NCI-H146 (cell line): ENCODE measurements at places on chromosomes 1 and 21.

DNA sequence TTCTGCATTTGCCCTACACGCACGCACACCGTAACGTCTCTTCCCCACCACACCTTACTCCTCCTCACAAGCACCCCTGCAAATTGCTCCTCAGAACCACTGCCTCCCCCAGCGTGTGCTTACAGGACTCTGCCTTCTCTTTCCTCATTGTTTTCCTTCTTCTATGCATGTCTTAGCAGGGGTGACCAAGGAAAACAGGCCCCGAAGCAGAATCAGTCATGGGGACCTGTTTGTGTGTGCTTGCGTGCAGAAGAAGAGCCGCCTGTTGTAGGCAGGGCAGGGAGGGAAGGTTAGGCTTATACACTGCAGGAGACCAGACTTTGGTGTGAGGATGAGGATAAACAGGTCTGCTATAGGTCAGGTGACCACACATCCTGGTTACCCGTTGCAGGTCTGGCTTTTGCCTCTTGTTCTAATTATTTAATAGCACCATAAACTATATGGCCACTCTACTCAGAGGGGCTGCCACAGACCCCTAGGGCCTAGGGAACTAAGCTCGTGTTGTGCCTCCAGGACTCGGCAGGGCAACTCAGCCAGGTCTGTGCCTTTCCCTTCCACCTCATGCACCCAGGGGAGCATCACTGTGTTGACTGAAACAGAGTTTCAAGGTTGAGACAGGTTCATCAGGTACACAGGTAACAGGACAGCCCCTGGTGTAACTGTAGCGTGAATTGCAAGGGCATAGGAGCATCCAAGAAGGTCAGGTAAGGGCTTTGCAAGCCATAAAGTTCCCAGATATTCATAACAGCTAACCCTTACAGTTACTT is 60.8 kb upstream of the EPS8L3 start:
- DNase-seq = no peak

DNA sequence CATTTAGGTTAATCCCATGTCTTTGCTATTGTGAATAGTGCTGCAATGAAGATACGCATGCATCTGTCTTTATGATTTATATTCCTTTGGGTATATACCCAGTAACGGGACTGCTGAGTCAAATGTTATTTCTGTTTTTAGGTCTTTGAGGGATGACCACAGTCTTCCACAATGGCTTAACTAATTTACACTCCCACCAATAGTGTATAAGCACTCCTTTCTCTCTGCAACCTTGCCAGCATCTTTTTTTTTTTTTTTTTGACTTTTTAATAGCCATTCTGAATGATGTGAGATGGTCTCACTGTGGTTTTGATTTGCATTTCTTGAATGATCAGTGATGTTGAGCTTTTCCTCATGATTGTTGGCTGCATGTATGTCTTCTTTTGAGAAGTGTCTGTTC is 33.5 kb downstream of the ASH1L start:
- no peak for DNase-seq

DNA sequence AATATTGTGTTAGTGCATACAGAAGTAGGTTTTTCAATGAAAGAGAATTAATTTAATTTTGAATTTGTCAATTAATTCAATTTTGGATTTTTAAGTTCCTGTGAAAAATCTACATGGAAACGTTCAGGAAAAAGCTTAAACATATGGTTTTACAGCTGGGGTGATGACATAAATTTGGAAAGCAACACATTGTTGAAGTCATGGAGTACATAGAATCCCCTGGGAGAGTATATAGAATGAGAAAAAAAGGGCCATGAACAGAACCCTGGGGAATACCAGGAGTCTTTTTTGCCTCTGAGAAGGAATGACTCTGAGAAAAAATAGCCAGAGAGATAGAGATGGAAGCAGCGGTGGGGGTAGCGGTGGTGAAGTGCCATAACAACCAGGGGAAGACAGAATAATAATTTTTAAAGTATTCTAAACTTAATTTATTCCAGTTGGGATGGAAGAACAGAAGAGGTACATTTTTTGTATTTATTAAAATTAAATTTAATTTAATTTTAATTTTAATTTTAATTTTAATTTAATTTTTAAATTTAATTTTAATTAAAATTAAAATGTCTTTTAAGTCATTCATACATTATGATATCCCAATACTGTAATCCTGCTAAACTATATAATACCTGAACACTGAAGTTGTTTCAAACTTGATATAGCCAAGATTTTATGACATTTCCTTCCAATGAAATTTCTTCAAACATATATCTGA is 48.9 kb downstream of the NME7 start:
- no peak for DNase-seq

GRCh38 chr1:167467126-167467710 is 51.1 kb downstream of the CD247 start:
- DNase-seq = no peak

DNA sequence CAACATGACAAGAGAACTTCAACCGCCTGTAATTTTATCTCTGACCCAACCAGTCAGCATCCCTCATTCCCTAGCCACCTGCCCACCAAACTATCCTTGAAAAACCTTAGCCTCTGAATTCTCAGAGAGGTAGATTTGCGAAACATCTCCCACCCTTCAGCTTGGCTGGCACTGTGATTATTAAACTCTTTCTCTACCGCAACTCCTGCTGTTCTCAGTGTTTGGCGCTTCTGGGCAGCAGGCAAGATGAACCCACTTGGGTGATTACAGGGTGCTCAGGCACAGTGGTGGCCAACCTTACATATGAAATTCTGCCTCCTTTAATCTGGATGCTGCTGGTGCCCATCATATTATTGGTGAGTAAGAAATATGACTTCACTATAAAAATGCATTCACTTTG is 22.1 kb downstream of the CCDC190 start:
- no peak for DNase-seq

DNA sequence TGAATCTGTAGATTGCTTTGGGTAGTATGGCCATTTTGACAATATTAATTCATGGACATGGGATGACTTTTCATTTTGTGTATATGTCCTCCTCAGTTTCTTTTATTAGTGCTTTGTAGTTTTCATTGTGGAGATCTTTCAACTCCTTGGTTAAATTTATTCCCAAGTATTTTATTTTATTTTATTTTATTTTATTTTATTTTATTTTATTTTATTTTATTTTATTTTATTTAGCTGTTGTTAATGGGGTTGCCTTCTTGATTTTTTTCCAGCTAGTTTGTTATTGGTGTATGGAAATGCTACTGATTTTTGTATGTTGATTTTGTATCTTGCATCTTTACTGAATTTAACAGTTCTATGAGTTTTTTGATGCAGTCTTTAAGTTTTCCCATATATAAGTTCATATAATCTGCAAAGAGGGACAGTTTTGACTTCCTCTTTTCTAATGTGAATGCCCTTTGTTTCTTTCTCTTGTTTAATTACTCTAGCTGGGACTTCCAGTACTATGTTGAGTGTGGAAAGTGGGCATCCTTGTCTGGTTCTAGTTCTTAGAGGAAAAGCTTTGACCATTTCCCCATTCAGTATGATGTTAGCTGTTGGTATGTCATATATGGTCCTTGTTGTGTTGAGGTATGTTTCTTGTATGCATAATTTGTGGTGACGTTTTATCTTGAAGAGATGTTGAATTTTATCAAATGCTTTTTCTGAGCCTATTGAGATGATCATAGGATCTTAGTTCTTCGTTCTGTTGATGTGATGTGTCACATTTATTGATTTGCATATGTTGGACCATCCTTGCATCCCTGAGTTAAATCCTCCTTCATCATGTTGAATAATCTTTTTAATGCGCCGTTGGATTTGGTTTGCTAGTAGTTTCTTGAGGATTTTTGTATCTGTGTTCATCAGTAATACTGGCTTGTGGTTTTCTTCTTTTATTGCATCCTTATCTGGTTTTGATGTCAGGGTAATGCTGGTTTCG is 14.3 kb downstream of the CEPT1 start:
- no peak for DNase-seq

DNA sequence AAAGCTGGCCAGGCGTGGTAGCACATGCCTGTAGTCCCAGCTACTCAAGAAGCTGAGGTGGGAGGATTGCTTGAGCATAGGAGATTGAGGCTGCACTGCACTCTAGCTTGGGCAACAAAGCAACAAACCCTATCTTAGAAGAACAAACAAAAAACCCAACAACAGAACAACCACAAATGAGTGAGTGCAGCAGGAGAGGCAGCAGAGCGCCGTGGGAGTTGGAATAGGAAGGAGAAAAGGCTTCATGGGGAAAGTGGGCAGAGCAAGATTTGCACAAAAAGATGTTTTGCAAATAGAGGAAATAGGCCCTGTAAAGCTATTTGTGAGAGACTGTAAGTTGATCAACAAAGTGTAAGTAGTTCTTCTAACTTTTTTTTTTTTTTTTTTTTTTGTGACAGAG is 19.6 kb downstream of the SMAP2 start:
- DNase-seq = peak; percentile 3

DNA sequence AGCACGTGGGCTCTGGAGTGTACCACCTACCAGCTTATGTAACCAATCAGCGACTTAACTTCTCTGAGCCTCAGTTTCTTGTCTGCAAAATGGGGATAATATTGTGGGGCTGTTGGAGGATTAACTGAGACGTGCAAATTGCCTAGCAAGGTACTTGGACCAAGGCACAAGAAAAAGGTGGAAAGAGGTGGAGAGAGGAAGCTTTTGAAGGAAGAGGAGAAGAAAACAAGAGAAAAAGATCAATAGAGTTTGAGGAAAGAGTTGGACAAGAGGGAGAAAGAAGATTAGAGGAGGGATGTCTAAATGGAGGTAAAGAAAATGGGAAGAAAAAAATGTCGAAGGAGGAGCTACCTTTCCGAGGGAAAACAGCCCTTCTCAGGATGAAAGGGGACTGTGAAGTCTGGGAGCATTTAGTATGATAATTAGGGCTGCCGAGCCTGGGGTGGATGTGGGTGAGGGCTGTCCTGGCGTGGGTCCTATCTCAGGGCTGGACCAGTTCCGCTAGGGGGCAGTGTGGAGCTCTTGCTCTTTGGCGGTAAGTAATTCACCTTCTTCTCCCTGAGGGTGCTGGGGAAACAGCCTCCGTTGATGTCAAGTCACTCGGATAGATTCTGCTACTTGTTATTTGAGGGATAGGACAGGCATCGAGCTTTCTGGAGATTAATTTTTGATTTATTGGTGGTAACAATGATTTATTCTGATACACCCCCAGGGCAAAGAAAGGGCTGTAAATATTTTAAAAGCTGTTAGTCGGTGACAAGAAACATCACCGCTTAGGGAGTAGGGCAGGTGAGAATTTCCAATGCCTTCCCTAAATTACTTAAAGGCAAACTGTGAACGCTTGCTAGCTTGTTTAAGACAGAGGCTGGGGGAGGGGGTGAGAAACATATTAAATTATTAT is 79.0 kb upstream of the NFASC start:
- DNase-seq = peak; percentile 79

DNA sequence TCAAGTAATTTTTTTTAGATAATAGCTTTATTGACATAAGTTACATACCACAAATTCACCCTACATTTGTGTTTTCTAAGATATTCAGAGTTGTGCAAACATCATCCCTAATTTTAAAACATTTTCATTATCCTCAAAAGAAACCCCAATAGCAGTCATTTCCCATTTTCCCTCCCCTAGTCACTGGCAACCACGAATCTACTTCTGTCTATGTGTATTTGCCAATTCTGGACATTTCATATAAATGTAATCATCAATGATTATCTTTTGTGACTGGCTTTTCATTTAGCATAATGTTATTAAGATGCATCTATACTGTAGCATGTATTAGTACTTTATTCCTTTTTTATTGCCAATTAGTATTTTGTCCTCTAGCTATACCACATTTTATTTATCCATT is 88.8 kb upstream of the SLFNL1 start:
- DNase-seq = no peak

- DNase-seq = peak; percentile 28
Observed at GRCh38 chr1:201184307-201185122, 6.1 kb upstream of the IGFN1 start.

DNA sequence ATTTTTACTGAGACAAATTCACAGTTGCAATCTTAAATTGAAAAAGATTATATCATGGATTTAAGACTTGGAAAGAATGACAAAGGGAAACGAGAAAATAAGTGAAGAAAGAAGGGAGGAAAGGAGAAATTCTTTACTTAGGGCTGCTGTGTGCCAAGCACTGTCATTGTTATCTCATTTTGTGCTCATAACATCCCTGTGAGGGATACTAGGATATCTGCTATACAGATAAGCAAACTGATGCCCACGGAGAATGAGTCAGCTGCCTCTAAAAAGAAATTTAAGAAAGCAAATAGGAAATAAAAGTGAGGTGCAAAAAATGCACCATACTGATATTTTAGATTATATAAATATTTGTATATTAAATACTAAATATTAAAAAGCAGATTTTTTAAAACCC is 183.6 kb upstream of the NR5A2 start:
- DNase-seq = no peak

GRCh38 chr1:114457675-114458236 is 53.2 kb downstream of the TRIM33 start:
- DNase-seq = no peak

GRCh38 chr21:21631961-21632360 is 633.8 kb downstream of the NCAM2 start:
- DNase-seq = no peak

DNA sequence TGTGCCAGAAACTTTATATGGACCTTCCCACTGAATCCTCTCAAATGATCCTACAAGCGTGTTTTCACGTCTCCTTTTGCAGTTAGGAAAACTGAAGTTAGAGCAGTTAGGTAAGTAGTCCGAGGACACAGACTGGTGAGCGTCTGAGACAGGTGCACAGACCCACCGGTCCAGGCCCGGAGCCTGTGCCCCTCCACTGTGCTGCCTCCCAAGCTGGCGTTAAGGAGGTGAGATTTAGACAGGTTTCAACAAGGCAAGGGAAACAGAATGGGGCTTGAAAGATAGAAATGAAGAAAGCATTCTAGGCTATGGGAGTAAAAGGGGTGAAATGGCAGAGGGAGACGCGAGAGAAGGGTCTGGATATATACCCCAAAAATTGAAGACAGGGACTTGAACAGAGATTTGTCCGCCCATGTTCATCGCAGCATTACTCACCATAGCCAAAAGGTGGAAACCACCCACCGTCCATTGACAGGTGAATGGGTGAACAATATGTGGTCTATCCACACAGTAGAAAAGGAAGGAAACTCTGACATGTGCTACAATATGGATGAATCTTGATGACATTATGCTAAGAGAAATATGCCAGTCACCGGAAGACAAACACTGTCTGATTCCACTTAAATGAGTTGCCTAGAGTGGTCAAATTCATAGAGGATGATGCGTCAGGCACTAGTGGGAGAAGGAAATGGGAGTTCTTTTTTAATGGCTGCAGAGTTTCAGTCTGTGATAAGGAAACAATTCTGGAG is 15.7 kb upstream of the PKP1 start:
- DNase-seq = no peak
